ENCODE measurements at places on chromosomes 12 and 14.

DNA sequence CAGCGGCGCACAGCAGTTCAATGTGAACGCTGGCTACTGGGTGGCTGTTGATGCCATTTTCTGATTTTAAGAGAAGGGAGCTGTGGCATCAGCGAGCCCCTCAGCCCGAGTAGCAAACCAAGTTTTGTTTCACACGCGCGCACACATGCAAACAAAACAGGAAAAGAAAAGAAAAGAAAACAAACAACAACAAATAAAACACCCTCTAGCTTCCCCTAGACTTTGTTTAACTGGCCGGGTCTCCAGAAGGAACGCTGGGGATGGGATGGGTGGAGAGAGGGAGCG, 540 bp downstream of the PAX9 start:
- DNase-seq, result no peak

DNA sequence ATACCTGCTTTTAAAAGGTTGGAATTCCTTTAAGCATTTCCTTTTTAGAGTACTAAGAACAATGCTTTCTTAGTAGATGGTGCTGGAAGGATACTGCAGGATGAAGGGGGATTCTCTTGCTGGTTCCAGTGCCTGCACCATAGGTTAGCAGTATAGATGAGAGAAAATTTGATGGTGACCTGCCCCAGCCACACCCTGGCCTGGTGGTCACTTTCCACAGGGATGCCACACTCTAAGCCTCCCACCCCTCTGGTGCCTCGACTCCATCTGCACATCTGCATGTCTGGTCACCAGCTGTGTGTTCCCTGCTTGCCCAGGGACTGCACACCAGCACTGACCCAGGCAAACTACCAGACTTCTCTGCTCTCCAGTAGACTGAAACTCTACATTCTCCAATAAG, 19.1 kb downstream of the SLC2A3 start:
- DNase-seq, result no peak

- no peak for DNase-seq
Observed at GRCh38 chr12:54292083-54292930, 8.5 kb downstream of the NFE2 start.

DNA sequence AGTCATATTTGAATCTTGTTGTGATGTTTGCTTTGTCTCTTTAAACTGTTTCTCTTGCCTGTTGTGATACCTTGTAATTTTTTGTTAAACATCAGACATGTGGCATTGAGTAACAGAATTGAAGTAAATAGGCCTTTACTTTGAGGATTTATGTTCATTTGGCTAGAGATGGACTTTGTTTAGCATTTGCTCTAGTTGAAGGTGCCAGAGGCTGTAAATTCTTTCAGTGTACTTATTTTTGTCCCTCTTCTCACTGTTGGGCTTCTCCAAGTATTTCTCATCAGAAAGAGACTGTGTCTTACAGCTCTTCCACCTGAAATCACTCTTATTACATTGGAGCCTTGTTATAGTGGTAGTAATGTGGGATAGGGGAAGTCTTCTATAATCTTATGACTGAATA, 175.8 kb downstream of the LRFN5 start:
- DNase-seq, result no peak

GRCh38 chr12:108231109-108231905, 102.2 kb downstream of the WSCD2 start:
- no peak for DNase-seq

DNA sequence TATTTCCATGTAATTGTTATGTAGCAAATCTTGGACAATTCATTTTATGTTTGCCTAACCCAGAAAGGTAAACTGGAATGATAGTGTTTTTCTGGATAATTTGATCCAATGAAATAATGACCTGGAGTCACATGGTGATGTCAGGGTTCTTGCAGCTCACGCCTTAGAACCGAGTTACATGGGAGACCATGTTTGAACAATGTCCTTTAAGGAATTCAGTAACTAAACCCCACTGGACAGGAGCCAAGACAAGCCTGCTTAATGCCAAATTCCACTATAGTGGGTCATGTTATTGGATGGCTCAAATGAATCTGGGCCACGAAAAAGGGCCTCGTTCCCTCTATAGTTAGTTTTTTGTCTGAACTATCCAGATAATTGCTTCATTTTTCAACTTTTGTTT, 255.8 kb upstream of the HMGA2 start:
- no peak for DNase-seq

GRCh38 chr14:40122968-40123648, 690.9 kb upstream of the FBXO33 start:
- DNase-seq, result no peak

GRCh38 chr12:85627584-85627983, 208.6 kb downstream of the RASSF9 start:
- DNase-seq, result no peak

GRCh38 chr12:9039397-9039977, 50.1 kb downstream of the KLRG1 start:
- DNase-seq, result no peak

- DNase-seq, result no peak
Observed at GRCh38 chr14:74161526-74162158, 76.9 kb downstream of the LIN52 start.

DNA sequence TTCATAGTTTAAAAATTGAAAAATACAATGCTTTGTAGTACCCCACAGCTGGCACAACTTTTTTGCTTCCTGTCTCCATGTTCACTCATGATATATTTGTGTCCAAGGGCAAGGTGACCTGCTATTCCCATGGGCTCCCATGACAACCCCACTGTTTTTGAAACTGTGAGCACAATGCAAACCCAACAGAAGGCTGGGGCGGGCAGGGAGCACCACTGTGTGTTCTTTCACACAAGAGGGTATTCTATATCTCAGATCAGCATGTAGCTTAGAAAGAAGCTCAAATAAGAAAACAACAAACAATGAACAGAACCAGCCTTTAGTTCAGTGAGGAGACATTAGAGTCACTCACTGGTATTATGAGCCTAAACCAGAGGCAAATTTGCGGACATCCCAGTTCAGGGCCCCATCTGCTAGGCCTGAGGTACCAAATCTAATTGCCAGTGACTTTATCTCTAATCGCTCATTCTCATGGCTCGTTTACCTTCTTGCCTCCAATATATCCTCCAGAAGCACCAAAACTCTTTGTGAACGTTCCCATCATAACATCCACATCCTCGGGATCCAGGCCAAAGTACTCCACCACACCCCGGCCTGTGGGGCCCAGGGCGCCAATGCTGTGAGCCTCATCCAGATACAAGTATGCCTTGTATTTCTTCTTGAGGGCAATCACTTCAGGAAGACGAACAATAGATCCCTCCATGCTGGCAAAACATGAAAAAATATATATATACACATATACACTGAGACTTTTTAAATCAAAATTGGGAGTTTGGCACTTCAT, 56.4 kb upstream of the ISM2 start:
- no peak for DNase-seq

- no peak for DNase-seq
Observed at GRCh38 chr12:19382111-19382526, 57.2 kb upstream of the AEBP2 start.

DNA sequence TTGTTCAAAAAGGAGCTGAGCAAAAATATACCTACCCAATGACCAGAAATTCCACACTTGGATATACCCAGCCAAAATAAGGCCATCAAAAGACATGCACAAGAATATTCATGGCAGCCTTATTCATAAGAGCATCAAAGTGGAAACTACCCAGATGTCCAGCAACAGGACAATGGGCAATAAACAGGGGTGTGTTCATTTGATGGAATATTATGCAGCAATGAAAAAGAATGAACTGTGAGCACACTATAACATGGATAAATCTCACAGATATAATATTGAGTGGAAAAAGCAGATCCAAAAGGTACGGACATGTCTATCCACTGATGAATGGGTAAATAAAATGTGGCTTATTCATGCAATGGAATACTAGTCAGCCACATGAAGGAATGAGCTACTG, 209.2 kb upstream of the LHX5 start:
- no peak for DNase-seq

GRCh38 chr12:115362339-115362976, 678.5 kb upstream of the TBX3 start:
- no peak for DNase-seq
